ENCODE measurements at places on chromosomes 4 and X.
A peak's percentile ranks its signal among the peaks of the same experiment; 100 is the strongest.

- no peak for DNase-seq
These were observed 12.5 kb downstream of the RASGEF1B start for GRCh38 chr4:81459228-81459627.

DNA sequence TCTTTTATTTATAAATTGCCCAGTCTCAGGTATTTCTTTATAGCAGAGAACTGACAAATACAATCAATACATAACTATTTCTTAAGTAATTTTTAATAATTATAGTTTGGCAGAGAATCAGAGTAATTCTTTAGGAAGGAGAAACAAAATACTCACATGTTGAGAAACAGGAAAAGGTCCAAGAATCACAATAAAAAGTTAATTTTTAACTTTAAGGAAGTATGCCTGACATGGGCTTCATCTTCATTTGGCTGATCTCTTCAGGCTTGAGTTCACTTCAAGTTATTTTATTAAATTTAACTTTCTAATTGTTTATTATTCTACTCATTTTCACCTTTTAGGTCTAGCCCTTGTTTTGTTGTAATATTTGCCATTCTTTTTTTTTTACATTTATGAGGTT, 36.1 kb upstream of the RNF150 start:
- no peak for DNase-seq

DNA sequence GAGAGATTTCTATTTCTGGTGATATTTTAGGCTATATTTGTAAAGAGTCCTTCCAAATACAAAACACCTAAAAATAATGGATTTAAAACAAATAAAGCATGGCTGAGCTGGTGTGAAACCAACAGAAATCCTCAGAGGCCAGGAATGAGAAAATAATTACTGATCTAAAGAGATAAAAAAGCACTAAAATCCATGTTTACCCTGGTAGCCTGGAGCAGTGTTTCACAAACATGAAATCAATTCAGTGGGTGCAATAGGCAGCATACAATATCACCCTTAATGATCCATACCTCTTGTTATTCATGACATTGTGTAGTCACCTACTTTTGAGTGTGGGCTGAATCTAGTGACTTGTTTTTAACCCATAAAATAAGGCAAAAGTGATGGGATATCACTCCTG, 14.6 kb downstream of the PFKFB1 start:
- no peak for DNase-seq

GRCh38 chrX:1358793-1359476, 22.4 kb downstream of the IL3RA start:
- DNase-seq = no peak

GRCh38 chr4:113699772-113700171, 61.8 kb downstream of the CAMK2D start:
- no peak for DNase-seq

DNA sequence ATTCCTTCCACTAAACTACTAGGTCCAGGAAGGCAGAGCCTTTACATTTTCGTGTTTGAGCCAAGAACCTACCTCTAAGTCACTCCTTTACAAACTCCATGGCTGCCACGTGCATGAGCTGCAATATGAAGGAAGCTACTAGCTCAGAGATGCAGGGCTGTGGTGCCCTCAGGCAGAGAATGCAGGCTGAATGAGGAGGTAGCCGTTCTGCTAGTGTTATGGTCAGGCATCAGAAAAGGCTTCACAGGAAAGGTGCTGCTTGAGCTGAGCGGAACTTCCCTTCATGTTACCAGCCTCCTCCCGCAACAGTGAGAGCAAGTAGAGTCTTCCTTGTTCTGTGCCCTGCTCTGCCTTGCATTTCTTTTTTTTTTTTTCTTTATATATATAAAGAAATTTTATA, 148.3 kb upstream of the PACRGL start:
- no peak for DNase-seq

DNA sequence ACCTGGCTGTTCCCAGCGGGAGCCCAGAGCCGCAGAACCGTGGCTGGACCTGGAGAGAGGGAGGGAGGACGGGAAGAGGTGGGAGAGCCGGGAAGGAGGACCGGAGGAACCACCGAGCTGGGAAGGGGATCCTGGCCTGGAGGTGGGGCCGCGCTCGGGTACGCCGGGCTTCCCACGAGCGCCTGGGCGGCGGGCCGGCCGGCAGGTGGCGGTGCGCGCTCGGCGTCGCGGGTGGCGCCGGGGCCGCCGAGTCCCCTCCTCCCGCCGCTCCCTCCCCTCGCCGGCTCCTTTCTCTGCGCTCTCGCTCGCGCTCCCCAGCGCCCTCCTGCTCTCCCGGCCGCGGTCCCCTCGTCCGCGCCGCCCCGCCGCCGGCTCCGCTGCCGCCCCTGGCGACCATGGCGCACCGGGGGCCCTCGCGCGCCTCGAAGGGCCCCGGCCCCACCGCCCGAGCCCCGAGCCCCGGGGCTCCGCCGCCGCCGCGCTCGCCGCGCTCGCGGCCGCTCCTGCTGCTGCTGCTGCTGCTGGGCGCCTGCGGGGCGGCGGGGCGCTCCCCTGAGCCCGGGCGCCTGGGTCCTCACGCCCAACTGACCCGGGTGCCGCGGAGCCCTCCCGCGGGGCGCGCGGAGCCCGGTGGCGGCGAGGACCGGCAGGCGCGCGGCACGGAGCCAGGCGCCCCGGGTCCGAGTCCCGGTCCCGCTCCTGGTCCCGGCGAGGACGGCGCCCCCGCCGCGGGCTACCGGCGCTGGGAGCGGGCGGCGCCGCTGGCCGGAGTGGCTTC, at the start of gene SORCS2:
TSS of gene SORCS2 (plus strand) at position 287 of the 778 bp plus-strand sequence.
- DNase-seq = no peak

DNA sequence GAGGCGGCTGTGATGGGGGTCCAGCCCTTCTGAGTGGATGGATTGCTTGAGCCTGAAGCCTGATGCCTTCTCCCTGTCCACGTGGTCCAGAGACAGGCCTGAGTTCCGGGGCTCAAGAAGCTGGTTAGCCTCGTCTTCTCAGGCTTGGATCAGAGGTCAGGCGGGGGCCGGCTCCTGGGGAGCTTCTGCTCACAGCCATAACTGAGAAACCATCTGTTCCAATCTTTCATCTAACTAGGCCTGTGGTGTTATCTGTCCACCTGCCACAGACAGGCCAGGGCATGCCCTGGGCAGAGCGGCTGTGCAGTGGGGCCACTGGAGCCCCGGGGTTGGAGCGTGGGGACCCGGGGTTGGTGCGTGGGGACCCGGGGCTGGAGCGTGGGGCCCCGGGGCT, 63.1 kb downstream of the SORCS2 start:
- DNase-seq = no peak

GRCh38 chr4:168647646-168648375, 151.0 kb downstream of the PALLD start:
- no peak for DNase-seq

- DNase-seq = no peak
These were observed 15.4 kb downstream of the IQSEC2 start for GRCh38 chrX:53265771-53266574.

GRCh38 chr4:41148292-41148691, 66.0 kb downstream of the APBB2 start:
- no peak for DNase-seq

DNA sequence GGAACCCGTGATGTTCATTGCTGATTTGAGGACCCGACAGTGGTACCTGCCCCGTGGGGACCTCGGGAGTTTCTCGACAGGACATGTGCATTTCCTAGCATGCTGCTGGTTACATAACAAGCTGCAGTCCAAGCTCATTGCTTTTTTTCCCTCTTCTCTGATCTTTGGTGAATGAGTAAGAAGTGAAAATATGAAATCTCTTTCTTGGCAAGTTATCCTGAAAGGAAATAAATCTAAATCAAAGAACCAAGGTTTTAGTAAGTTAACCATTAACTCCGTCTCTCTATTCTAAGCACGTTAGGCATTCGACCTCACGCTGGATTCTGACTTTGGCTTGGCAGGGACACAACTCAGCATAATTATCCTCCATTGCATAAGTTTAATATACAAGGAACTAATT, 86.6 kb downstream of the STK32B start:
- no peak for DNase-seq

DNA sequence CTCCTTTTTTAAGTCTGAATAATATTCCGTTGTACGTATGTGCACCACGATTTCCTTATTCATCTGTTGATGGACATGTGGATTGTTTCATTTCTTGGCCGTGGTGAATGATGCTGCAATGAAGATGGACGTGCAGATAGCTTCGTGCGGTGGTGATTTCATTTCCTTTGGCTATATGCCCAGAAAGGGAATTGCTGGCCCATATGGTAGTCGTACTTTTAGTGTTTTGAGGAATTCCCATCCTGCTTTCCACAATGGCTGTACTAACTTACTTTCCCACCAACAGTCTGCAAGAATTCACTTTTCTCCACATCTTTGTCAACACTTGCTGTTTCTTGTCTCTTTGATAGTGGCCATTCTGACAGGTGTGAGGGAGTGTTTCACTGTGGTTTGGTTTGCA, 12.8 kb downstream of the ZFP42 start:
- no peak for DNase-seq

DNA sequence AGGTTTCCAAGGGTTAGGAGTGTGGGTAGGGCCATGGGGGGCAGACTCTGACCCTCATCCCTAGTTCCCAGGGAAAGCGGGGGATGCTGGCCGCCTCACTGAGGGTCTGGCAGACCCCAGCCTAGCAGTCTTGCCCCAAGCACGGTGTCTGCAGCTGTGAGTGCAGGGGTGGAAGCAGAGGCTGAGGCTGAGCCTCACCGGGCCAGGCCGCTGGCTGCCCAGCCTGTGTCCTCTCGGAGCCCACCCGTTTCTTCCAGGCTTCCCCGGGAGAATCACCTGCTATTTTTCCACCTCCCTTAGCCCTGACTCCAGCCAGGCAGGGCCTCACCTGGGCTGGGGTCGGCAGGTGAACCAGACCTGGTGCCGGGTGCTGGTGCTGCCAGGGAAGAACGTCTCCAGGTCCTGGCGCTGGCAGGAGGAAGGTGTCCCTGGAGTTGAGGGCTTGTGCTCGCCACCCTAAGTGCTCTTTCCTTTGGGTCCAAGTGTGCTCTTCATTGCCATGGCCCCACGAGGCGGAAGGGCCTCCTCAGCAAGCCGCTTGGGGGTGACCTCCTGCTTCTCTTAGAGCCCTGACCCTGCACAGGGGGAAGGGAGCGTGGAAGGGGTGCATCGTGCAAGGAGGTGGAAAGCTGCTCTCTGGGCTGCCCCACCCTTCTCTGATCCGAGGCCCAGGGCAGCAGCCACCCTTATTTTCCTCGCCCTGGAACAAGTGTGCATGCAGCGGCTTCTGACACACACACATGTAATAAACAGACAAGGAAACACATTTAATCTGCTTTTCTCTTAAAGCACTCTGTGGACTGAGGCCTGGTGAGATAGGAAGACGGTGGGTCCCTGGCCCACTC, 112.7 kb downstream of the FAM53A start:
- no peak for DNase-seq

GRCh38 chr4:147019091-147019490, 73.4 kb upstream of the TTC29 start:
- DNase-seq = peak; percentile 15

GRCh38 chr4:82044141-82044993, 329.4 kb downstream of the HNRNPD start:
- DNase-seq = no peak

DNA sequence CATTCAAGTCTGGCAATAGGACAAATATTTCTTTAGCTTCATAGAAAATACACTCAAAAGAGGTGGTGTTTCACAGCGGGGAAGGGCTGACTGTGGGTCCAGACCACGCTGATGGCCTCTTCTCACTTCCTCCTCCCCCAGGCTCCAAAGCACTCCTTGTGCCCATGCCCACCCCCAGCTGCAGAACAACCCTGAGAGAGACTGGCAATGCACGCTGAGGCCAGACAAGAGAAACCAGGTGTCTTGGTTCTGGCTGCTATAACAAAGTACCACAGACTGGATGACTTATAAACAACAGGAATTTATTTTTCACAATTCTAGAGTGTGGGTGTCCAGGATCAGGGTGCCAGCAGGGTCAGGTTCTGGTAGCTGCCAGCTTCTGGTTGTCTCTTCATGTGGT, 386.1 kb downstream of the FBXW7 start:
- no peak for DNase-seq

DNA sequence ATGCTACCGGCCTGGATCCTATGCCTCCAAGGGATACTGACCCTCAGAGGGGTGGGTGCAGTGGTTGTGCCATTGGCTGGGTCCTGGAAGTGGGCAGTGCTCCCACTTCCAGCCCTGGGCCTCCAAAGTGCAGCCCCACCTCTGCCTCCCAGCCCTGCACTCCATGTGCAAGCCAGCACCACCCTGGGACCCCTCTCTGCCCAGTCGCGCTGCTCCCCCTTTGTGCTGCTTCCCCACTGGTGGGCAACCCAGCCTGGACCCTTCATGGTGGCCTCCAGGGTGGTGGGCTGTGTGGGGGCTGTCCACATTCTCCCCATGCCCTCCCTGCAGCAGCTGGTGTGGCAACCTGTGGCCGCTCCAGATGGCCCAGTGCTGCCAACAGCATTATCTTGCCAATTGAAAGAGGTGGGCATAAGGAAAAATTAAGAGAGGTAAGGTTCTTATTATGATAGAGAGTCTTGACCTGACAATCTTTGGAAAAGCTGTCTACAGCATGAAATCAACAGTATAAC, 309.7 kb downstream of the GUCY2F start:
- no peak for DNase-seq

DNA sequence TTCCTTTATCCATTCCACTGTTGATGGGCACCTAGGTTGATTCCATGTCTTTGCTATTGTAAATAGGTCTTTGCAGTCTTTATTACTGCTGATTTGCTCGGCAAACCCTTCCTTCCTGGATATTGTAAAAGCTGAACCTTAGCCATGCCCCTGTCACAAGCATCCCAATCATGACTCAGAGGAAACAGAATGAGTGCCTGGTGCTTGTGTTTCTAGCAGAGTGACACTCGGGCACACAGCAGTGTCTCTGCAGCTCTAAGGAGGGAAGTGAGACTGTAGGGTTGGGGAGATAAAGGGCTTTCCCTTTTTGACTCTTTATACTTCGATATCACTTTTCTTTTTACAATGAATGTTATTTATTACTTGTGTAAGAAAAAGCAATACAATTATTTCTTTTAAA, 83.3 kb downstream of the AKAP4 start:
- no peak for DNase-seq

GRCh38 chr4:8151165-8151650, 7.4 kb downstream of the ABLIM2 start:
- DNase-seq = no peak

- DNase-seq = no peak
These were observed 10.0 kb upstream of the RGN start for GRCh38 chrX:47068214-47068613.

GRCh38 chrX:135295944-135296305, 13.4 kb upstream of the ETDC start:
- DNase-seq = no peak

GRCh38 chr4:184684491-184685189, 35.1 kb downstream of the PRIMPOL start:
- peak; percentile 2 for DNase-seq

DNA sequence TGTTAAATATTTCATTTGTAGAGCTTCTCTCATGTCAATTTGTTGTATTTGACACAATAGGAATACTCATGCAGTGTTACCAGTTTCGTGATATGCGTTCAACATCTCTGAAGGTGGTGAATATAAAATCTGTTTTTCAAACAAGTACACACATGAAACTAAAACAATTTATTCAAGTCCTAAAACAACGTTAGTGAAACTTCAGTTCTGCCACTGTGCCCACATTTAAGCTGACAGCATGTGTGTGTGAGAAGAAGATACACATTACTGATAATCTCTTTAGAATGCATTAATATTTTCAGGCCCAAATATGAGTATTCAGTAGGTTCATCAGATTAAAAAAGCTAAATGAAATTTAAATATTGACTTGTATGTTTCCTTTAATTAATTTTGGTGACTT, 21.7 kb downstream of the GAB1 start:
- DNase-seq = no peak
